T-helper 2 cell (primary cell): ENCODE measurements at places on chromosomes 13 and 19.

GRCh38 chr19:10085641-10086590, at the start of gene SHFL:
SHFL (plus strand) TSS chr19:10086317; CDS start chr19:10086428, 111 bp downstream.
- peak; percentile 65 for DNase-seq

- peak; percentile 12 for DNase-seq
These were observed 37.7 kb downstream of the GSX1 start for GRCh38 chr13:27830010-27830409.

- DNase-seq: no peak
These were observed at the start of gene GIPC3 for GRCh38 chr19:3585301-3586126. GIPC3 (plus strand) TSS chr19:3585478; CDS start chr19:3585598, 120 bp downstream.

GRCh38 chr19:51065221-51065960, 499 bp upstream of the KLK13 start:
- DNase-seq: no peak

DNA sequence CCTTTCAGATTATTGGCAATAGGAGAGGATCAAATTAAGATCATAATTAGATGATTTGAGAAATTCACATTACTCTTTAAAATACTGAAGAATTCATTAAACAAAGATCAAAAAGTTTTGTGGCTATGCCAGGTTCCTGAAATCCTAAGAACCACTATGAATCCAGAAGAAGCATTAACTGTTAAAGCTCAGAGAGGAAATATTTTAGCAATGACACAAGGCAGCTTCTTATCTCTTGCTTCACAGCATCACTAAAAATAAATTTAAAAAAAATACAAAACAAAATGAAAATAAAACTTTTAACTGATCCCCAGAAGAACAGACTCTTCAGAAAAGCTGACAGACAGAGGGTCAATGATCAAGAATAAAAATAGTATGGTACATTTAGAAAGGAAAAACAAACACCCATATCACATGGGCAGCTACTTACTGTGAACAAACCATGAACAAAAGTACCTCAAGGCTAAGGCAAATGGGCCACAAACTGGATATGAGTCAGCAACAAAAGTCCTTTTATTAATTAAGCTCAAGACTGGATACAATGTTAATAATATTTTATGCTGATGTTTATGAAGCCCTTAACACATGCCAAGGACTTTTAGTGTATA, 19.6 kb downstream of the RNF6 start:
- no peak for DNase-seq

- DNase-seq: no peak
These were observed 505.6 kb downstream of the GPC5 start for GRCh38 chr13:91904005-91904404.

DNA sequence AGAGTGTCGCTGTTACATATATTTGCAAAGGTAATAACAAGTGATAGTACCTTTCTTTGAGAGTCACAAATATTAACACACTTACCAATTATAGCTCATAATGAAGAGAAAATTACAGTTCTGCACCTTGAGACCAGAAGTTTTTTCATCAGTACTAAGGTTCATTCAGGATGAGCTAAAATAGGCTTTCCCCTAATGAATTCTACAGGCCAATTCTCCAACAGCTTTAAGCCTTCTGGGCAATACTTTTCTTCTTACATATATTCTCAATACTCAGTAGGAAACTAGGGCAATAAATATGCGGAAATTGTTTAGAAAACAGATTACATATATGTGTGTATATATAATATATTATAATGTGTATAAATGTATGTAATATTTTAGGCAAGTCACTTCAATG, 2672.8 kb upstream of the PCDH20 start:
- DNase-seq: no peak

GRCh38 chr19:18798384-18799352, 7.6 kb upstream of the COMP start:
- no peak for DNase-seq

GRCh38 chr19:35232912-35233311, 4.4 kb upstream of the FAM187B start:
- no peak for DNase-seq

DNA sequence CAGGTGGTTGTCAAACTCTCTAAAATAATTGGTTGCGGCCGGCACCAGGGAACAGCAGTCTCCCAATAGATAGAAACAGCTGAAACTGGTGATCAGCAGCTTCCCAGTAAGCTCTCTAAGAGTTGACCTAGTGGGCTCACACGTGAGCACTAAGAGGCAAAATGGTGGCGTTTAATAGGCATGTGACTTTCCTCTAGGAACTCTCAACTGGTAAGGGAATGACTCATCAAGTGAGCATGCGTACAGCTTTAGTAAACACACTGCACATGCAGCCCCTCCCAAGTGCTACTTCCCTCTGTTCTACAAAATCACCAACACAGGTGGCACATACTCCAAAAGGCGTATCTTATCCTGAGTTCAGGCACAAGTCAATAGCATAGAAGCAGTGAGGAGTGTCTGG, 41.7 kb downstream of the TNFSF11 start:
- DNase-seq: no peak

GRCh38 chr13:29888306-29888705, 37.9 kb upstream of the UBL3 start:
- DNase-seq: no peak

DNA sequence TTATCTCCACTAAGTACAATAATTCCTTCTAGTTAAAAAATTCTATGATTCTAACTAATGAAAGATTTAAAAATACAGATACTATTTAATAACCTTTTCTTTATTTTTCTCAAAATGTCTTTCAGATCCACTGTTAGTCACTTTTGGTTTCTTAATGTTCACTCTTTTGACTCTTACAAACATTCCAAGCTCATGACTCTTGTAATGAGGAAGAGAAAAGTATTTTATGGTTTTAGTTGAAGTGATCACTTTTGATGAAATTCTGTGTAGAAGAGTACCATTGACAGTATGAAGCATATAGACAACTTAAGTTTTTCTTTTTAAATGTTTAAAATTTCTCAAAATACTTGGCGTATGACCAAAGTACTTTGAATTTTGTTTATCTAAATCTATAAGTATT, 27.8 kb downstream of the COG3 start:
- DNase-seq: no peak

GRCh38 chr13:112893570-112894422, 75.2 kb upstream of the MCF2L start:
- DNase-seq: no peak
